Stimulated activated CD4-positive, alpha-beta T cell treated with anti-CD3 and anti-CD28 coated beads, Interleukin-1b, Interleukin-23, amount 100 ng/mL, for 24 hours (primary cell): ENCODE measurements at places on chromosomes 3 and 15.
A peak's percentile ranks its signal among the peaks of the same experiment; 100 is the strongest.

DNA sequence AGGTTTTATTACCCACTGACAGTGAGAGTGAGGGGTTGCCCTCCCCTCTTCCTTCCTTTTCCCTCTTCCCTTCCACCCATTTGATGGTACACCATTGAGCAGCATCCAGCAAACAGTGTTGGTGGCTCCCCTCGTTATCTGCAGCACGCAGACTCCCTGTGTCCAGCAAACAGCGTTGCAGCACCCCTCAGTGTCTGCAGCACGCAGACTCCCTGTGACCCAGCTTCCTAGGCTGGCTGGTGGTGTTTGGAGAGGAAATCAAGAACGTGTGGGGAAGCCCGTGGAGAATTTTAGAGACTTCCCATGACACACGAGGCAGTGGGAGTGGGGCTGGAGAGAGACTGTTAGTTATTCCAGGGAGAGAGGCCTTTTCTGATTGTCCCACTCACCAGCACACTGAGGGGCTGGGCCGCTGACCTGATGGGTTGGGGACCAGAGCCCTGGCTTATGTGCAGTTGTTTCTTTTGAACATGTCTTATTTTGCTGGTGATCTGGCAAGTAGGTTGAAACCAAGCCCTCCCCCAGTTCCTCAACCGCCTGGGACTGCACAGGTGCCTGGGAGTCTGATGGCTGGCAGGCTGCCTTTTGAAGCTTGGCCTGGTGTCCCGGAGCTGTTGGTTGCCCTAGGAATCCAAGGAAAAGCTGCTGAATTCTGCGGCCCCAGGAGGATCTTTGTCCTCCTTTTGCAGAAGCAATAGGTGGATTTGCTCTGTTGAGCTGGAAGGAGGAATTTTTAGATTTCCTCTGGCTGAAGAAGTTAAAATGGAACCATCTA, 19.0 kb downstream of the APBA2 start:
- no peak for DNase-seq

DNA sequence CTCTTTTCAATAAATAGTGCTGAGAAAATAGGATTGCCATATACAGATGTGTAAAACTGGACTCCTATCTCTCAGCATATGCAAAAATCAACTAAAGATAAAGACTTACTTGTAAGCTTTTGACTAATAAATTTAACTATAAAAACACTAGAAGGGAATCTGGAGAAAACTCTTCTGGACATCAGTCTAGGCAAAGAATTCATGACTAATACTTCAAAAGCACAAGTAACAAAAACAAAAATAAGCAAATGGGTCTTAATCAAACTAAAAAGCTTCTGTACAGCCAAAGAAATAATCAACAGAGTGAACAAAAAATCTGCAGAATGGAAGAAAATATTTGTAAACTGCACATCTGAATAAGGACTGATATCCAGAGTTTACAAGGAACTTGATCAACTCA, 1122.2 kb downstream of the TBL1XR1 start:
- DNase-seq, result no peak

- DNase-seq, result peak; percentile 59
Measured at GRCh38 chr3:52238761-52239701, at the start of gene TWF2. Gene TWF2 (minus strand): TSS chr3:52239158. CDS start chr3:52239016, 142 bp downstream.

DNA sequence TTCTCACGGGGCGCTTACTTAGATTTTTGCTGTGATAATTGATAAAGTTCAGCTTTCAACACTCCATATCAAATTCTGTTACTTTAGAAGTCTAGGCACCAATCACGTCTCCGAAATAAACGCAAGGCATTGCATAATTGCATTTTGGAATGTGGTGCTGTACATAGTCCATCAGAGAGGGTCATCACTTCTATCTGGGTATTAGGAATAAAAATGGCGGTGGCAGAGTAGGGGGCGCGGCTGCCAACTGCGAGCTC, 365 bp upstream of the UQCC5 start:
- no peak for DNase-seq

DNA sequence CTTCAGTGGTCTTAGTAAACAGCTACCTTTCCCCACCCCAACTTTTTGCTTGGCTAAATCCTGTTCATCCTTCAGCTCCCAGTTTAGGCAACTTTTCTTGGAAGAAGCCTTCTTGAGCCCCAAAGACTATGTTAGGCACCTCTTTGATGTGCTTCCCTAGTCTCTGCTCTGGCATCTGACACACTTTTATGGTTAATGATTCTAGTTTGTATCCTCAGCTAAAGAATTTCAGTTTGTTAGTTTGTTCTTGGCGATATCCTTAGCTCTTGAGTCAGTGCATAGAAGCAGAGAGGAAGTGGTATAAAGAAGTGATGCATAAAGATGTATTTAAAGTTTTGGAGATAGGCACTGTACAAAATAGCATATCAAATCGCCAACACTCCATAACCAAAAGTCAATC, 168.4 kb downstream of the WDR72 start:
- DNase-seq, result no peak

DNA sequence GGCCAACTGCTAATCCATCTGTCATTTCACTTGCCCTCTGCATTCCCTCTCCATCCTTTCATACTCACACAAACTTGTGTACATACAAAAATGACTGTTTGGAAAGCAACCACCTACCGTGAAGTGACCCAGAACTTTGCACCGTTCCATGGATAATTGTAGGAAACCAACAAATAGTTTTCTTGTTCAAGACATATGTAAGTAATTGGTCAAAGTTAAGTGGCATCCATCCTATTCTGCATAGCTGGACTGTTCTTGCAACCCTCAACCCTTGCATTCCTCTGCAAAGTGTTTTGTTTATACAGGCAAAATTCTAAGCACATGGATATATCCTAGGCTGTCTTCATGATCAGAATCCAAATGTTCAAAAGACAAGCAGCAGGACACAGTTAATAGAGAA, 592.5 kb downstream of the MECOM start:
- no peak for DNase-seq

- DNase-seq, result no peak
Measured at GRCh38 chr3:194570235-194570634, 63.0 kb downstream of the TMEM44 start.

DNA sequence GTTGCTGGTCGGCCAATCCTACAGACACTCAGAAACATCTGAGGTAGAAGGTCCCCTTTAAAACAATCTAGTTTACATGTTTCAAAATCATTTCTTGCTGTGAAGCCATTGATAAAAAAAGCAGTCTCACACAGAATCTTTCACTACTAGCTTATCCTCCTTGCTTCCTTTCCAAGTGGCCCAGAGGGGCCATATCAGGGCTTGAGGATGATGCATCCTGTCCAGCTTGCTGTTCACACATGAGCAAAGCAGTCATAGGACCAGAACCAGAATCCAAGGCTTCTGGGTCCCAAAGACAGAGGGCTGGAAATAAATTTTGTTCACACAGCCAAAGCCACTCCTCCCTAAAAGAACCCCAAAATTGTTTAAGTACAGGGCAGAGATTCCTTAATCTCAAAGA, 9.2 kb upstream of the LYZL4 start:
- no peak for DNase-seq

DNA sequence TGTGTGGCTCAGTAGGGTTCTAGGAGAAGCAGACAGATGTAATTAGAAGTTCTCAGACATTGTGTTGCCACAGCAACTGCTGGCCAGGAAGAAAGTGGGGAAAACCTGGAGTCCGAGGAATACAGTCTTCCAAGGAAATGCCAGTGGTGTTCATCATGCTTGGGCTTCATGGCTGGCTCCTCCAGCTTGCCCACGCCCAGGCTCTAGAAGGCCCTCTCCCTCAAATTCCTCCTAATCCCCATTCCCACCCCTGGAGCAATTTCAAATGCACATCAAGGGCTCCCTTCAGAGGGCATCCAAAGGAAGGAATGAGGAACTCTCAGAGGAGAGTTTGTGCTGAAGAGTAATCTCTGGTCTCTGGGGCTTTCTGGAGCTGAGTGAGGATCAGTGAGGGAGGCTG, 21.9 kb downstream of the FSTL1 start:
- no peak for DNase-seq

- DNase-seq, result no peak
Measured at GRCh38 chr15:79978260-79978654, 7.3 kb upstream of the BCL2A1 start.
